Nephron progenitor cell (in vitro differentiated cells): ENCODE measurements at places on chromosomes 4 and X.

DNA sequence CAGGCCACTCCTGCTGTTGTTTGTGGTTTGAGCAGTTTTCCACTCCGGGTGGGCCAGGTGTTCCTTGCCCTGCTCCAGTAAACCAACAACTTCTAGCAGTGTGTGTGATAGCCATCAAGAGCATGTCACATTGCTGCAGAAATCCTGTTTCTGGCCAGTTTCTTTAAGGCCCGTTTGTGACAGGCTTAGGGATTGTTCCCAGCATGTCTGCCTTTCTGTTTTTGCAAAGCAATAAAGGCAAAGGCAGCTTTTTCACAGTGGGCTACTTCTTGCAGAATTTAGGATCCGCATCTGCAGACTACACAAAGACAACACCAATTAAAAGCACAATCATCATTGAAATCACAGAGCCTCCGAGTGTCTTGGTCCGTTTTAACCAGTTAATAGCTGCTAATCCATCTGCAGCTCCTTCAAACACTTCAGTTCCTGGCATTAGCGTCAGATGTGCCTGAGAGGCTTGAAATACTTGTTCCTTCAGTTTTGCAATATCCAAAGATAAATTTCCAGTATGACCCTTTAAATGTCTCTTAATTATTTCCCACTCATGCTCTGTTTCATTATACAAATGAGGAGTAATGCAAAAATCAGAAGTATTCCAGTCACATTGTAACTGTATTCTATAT, 65.1 kb downstream of the ADAM29 start:
- no peaks in the 10 kb centered on the region for H3K27me3 ChIP-seq
- no peak for DNase-seq
- H3K4me1 ChIP-seq, result no peaks in the 10 kb centered on the region
- no peaks in the 10 kb centered on the region for H3K36me3 ChIP-seq
- H3K4me3 ChIP-seq, result no peak overlapping the region

GRCh38 chr4:48653217-48654014, 126.7 kb downstream of the FRYL start:
- H3K36me3 ChIP-seq, result no peaks in the 10 kb centered on the region
- DNase-seq, result peak; percentile 10
- peaks cover 10% of the 10 kb centered on the region for H3K4me1 ChIP-seq
- no peak overlapping the region for H3K27ac ChIP-seq
- no peak overlapping the region for H3K4me3 ChIP-seq

DNA sequence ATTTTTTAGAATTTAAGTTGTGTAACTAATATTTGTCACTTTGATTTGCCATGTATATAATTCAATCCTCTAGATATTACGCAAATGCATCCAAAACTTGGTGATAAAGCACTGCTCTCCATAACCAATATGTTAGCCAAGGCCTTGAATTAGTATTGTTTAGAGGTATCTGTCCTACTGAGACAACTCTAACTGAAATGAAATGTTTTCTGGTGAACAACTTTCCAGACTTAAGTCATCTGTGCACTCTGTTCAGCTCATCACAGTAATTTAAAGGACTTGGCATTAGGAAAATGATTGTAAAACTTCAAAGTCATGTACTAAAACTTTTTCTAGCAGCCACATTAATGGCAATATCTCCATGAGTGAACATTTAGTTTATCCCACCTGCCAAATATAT, 73.1 kb downstream of the HPGD start:
- no peaks in the 10 kb centered on the region for H3K36me3 ChIP-seq
- H3K27me3 ChIP-seq, result peaks cover 3% of the 10 kb centered on the region
- H3K4me3 ChIP-seq, result no peak overlapping the region
- H3K4me1 ChIP-seq, result peaks cover 13% of the 10 kb centered on the region

DNA sequence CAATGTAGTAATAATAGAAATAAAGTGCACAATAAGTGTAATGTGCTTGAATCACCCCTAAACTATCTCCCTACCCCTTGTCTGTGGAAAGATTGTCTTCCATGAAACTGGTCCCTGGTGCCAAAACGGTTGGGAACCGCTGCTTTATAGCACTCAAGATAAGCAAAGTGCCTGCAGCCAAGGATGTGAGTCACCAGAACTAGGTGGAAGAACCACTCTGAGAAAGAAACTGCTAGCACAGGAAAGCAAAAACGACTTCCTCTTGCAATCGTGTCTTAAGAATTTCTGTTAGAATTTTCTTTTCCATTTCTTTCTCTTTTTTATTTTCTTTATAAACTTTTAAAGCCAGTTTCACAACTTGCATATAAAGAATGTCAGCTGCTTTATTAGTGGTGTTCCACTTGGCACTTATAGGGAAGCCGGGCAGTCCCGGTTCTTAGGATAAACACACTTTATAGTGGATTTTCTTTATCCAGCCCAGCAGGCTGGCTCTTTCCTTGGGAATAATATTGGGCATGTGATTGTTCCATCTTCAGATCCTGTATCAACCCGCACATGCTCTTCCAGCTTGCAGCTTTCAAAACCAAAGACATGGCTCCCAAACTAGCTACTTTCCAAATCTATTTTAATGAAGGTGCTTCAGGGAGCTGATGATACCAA, 32.3 kb upstream of the CXCL8 start:
- H3K27ac ChIP-seq, result no peak overlapping the region
- DNase-seq, result no peak
- no peaks in the 10 kb centered on the region for H3K4me1 ChIP-seq
- no peaks in the 10 kb centered on the region for H3K36me3 ChIP-seq
- no peak overlapping the region for H3K4me3 ChIP-seq
- H3K27me3 ChIP-seq, result no peaks in the 10 kb centered on the region

DNA sequence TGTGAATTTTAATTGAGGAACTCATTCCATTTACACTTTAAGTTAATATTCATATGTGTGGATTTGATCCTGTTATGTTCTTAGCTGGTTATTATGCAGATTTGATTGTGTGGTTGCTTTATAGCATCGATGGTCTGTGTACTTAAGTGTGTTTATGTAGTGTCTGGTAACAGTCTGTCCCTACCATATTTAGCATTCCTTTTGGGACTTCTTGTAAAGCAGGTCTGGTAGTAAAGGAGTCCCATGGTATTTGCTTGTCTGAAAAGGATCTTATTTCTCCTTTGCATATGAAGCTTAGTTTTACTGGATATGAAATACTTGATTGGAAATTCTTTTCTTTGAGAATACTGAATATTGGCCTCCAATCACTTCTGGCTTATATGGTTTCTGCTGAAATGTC, 76.6 kb downstream of the KLF8 start:
- H3K4me3 ChIP-seq, result no peak overlapping the region
- no peaks in the 10 kb centered on the region for H3K4me1 ChIP-seq
- DNase-seq, result no peak
- peaks cover 2% of the 10 kb centered on the region for H3K27me3 ChIP-seq
- no peaks in the 10 kb centered on the region for H3K36me3 ChIP-seq
- no peak overlapping the region for H3K27ac ChIP-seq

DNA sequence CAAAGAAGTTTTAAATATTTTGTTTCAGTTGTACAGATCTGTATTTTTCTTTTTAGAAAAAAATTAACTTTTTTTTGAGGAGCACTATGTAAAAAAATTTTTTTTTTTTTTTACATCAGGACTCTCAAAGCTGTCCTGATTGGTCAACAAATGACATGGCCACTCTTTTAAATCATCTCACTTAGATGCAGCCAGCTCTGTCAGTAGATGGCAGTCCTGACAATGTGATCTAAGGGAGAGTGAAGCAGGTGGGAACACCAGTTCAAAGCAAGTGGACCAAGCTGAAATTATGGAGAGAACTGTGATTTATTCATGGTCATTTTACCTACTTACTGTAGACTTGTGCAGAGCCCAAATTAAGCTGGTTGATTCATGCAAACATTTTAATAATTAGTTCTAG, 174.7 kb upstream of the GPRIN3 start:
- H3K36me3 ChIP-seq, result peaks cover 4% of the 10 kb centered on the region
- peaks cover under 1% of the 10 kb centered on the region for H3K27me3 ChIP-seq
- no peaks in the 10 kb centered on the region for H3K4me1 ChIP-seq
- no peak overlapping the region for H3K4me3 ChIP-seq
- DNase-seq, result no peak
- no peak overlapping the region for H3K27ac ChIP-seq

- no peaks in the 10 kb centered on the region for H3K36me3 ChIP-seq
- H3K4me1 ChIP-seq, result peaks cover 46% of the 10 kb centered on the region
- H3K27ac ChIP-seq, result peak overlapping the region; percentile 50
- peak overlapping the region; percentile 26 for H3K4me3 ChIP-seq
Observed at GRCh38 chrX:19624739-19625138, 109.4 kb upstream of the MAP3K15 start.

- H3K27me3 ChIP-seq, result peaks cover 3% of the 10 kb centered on the region
- DNase-seq, result no peak
- H3K4me1 ChIP-seq, result peaks cover 6% of the 10 kb centered on the region
Observed at GRCh38 chr4:184355111-184355604, 119.2 kb downstream of the IRF2 start.

GRCh38 chrX:12716574-12716973, 74.6 kb upstream of the PRPS2 start:
- no peaks in the 10 kb centered on the region for H3K4me1 ChIP-seq
- no peaks in the 10 kb centered on the region for H3K36me3 ChIP-seq
- H3K4me3 ChIP-seq, result no peak overlapping the region
- no peak for DNase-seq
- peaks cover 13% of the 10 kb centered on the region for H3K27me3 ChIP-seq

DNA sequence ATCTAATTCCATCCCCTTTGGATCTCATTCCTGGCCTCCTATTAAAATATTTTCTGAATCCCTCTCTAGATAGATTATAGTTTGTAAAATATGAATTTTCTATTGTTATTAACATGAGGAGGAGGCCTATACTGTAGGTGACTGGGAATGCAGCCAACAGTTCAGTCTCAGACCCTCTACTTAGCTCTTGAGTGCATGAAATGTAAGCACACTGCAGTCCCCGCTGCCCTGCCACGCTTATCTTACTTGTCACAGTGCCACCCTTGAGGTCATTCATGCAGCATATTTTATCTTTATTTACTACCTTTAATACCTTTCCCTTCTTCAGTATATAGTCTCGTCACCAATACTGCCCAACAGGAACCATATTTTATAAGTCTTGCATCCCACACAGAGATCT, 151.0 kb downstream of the CAMK2D start:
- H3K4me1 ChIP-seq, result peaks cover 4% of the 10 kb centered on the region
- peaks cover 25% of the 10 kb centered on the region for H3K36me3 ChIP-seq
- H3K27ac ChIP-seq, result no peak overlapping the region
- no peak for DNase-seq
- no peak overlapping the region for H3K4me3 ChIP-seq

DNA sequence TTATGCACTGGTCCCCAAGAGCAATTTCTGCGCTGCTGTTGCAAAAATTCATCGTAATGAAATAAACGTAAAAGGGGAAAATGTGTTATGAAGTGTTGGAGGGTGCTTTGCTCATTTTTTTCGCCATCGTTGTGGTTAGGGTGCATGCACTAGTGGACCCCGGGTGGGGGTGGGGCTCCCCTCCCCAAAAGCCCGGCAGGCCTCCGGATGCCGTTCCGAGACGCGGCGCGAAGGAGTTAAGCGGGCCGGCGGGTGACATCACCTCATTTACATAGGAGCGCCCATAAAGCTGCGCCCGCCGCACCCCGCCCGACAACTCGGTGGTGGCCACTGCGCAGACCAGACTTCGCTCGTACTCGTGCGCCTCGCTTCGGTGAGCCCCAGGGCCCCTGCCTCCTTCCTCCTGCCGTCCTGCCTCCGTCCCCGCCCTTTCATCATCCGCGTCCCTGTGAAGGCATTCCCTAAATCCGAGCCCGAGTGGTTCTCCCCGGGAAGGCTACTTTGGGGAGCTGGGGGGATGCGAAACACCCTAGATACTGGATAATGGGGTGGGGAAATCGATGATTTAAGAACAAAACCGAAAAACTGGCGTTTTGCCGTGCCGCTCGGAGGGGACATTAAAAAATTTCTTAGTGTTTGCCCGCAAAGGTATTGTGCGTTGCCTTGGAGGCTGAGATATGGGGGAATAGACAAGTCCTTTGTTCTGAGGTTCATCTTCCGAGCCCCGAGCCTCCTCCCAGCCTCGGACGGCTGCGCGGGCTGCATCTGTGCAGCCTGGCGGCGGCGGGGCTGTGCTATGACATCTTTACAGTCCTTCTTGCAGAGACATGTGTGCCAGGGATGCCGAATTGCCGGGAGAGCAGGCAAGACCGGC, at the start of gene TMSB4X:
TSS of gene TMSB4X (plus strand) at position 315 of the 874 bp plus-strand sequence.
- peaks cover 63% of the 10 kb centered on the region for H3K4me1 ChIP-seq
- peak within 1 kb of the TSS; percentile 99 for H3K27ac ChIP-seq
- peaks cover 19% of the 10 kb centered on the region for H3K36me3 ChIP-seq
- H3K27me3 ChIP-seq, result peaks cover 7% of the 10 kb centered on the region
- peak within 1 kb of the TSS; percentile 97 for H3K4me3 ChIP-seq

DNA sequence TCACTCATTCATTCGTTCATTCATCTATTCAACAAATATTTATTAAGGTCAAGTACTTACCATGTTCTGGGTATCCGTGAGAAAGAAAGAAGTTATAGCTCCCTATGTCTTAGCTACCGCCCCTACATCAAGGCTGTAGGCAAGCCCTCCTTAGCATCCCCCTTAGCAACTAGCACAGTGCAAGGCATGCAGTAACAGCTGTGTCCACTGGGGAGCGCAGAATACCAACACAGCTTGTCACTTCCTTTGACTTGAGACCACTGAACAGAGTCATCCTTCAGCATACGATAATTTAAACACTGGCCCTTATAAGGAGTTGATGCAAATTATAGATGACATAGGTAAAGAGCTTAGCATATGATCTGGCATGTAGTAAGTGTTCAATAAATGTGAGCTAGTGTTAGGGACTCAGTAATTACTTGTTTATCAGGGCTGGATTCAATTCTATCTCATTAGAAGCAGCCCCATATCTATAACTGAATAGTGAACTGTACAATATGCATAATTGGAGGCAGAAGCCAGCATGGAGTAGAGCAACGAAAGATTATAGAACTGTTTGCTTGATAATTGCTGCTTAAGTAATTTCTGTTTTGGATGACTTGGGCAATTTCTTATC, 8.7 kb downstream of the KIAA1210 start:
- peak; percentile 68 for DNase-seq
- peaks cover 6% of the 10 kb centered on the region for H3K27me3 ChIP-seq
- H3K27ac ChIP-seq, result no peak overlapping the region
- H3K4me1 ChIP-seq, result no peaks in the 10 kb centered on the region
- H3K4me3 ChIP-seq, result no peak overlapping the region

GRCh38 chr4:51866835-51867234, 23.9 kb downstream of the DCUN1D4 start:
- H3K4me3 ChIP-seq, result no peak overlapping the region
- peaks cover 60% of the 10 kb centered on the region for H3K36me3 ChIP-seq
- DNase-seq, result no peak

GRCh38 chrX:38699696-38700095, 101.6 kb upstream of the MID1IP1 start:
- H3K36me3 ChIP-seq, result no peaks in the 10 kb centered on the region
- H3K27me3 ChIP-seq, result no peaks in the 10 kb centered on the region
- H3K4me3 ChIP-seq, result no peak overlapping the region

GRCh38 chrX:12505127-12505526, 286.1 kb upstream of the PRPS2 start:
- peaks cover 5% of the 10 kb centered on the region for H3K27me3 ChIP-seq
- no peaks in the 10 kb centered on the region for H3K36me3 ChIP-seq
- H3K4me1 ChIP-seq, result no peaks in the 10 kb centered on the region
- H3K27ac ChIP-seq, result no peak overlapping the region
- no peak overlapping the region for H3K4me3 ChIP-seq
- DNase-seq, result no peak
